ENCODE measurements at places on chromosomes 5 and 9. TPM values are rescaled to one million over a fixed set of nuclear protein-coding genes. Genes with fewer than 3 reads are reported as not detected.

DNA sequence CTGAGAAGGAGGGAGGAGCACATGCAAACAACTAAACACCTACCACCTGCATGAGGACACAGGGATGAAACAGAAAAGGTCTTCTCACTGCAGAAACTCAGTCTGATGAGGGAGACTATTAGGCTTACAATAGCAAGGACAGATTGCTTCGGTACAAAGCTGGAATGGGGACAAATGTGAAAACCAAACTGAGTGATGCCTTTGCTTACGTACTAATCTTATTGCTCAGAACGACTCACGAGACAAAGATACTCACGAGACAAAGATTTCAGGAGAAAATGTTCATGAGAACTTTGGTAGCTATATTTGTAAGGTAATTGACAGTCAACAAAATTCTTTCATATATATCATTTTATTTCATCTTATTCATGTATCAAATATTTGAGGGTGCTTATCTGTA is 71.9 kb upstream of the TAF1L start:
- no peak overlapping the region for H3K4me3 ChIP-seq
- DNase-seq, result no peak
- no peaks in the 10 kb centered on the region for H3K36me3 ChIP-seq
- H3K4me1 ChIP-seq, result no peaks in the 10 kb centered on the region

DNA sequence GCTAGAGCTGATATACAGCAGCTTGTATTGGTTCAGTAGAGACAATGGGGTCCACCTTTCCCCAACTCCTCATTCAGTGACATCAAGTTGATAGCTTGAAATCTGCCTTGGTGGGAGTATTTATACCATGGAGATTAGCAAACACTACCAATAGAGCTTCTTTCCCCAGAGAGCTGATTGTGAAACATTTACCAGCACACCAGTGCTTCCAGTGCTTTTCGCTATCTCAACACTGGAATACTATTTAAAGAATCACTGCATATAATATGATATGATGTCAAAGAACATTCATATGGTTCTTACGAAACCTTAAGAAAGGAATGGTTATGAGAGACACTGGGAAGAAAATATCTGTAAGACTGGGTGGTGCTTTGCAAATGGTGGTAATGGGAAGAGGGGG is 21.8 kb upstream of the RNF145 start:
- no peaks in the 10 kb centered on the region for H3K36me3 ChIP-seq

DNA sequence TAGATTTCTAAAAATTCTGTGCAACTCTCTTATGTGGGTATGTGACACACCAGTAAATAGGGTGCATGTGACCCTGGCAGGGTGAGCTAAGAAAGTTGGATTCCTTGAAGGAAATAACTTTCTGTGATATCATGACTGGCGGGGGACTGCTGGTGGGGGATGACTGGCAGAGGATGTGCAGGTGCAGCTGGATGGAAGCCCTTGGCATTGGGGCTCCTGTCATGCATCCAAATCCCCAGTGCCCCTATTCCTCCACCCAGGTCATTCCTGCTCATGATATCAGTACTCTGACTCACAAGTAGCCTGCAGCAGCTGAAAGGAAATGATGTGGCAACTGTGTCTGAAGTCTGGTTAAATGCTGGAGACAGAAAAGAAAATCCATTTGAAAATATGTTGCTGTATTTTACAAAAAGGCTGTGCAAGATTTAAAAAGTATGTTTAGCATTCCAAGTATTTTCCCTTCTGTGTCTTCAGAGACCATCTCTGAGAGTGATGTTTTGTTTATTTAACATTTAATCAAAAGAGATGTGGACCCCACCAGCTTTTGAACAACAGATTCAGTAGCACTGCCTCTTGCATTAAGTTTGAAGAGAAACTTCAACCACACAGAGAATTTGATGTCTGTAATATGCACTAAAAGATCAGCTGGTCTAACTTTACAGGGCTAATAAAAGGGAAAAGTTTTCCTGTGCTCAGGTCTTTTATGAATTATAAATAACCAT is 17.9 kb upstream of the ZSWIM6 start:
- H3K27me3 ChIP-seq, result no peaks in the 10 kb centered on the region
- H3K27ac ChIP-seq, result peak overlapping the region; percentile 88
- H3K4me3 ChIP-seq, result peak overlapping the region; percentile 44
- peaks cover 57% of the 10 kb centered on the region for H3K4me1 ChIP-seq
- peak; percentile 83 for DNase-seq

GRCh38 chr5:17089690-17090089 is 127.7 kb upstream of the BASP1 start:
- DNase-seq, result peak; percentile 67
- H3K4me1 ChIP-seq, result peaks cover 33% of the 10 kb centered on the region
- H3K27ac ChIP-seq, result peak overlapping the region; percentile 85
- no peak overlapping the region for H3K4me3 ChIP-seq
- H3K27me3 ChIP-seq, result no peaks in the 10 kb centered on the region

GRCh38 chr5:30693326-30693725 is 500.2 kb upstream of the CDH6 start:
- no peak overlapping the region for H3K27ac ChIP-seq
- no peaks in the 10 kb centered on the region for H3K4me1 ChIP-seq
- DNase-seq, result no peak
- no peaks in the 10 kb centered on the region for H3K27me3 ChIP-seq

Gene FAM200C
- 2.5 TPM for total RNA-seq
